ENCODE measurements at places on chromosomes 11 and 22.

GRCh38 chr11:62398011-62398994 lies 20.5 kb upstream of the SCGB1A1 start:
- peaks cover 56% of the 10 kb centered on the region for H3K4me1 ChIP-seq
- no peaks in the 10 kb centered on the region for H3K27me3 ChIP-seq
- H3K27ac ChIP-seq = peak overlapping the region; percentile 36

GRCh38 chr22:20249797-20250354 lies 18.2 kb downstream of the RTN4R start:
- no peak for DNase-seq
- H3K27me3 ChIP-seq = no peaks in the 10 kb centered on the region
- no peaks in the 10 kb centered on the region for H3K36me3 ChIP-seq
- peaks cover 17% of the 10 kb centered on the region for H3K4me1 ChIP-seq
- H3K27ac ChIP-seq = no peak overlapping the region

DNA sequence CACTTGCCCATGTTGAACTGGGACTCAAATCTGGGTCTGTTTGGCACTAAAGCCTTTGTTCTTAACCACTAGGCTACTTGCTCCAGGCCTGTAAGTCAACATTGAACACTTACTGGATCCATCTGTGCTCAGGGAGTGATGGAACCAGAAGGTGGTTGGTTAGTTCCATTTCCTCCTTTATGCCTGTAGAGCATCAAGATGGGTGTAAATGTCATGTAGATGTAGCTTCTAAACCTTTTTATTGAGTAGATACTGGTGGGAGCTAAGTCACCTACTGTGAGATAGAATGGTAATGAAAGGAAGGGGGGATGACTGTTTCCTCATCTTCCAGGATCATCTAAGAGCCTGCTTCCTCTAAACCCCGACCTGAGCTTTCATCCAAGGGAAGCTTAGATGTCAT lies 38.6 kb upstream of the ALKBH3 start:
- no peak for DNase-seq
- H3K36me3 ChIP-seq = no peaks in the 10 kb centered on the region
- no peaks in the 10 kb centered on the region for H3K4me1 ChIP-seq
- H3K27ac ChIP-seq = no peak overlapping the region

DNA sequence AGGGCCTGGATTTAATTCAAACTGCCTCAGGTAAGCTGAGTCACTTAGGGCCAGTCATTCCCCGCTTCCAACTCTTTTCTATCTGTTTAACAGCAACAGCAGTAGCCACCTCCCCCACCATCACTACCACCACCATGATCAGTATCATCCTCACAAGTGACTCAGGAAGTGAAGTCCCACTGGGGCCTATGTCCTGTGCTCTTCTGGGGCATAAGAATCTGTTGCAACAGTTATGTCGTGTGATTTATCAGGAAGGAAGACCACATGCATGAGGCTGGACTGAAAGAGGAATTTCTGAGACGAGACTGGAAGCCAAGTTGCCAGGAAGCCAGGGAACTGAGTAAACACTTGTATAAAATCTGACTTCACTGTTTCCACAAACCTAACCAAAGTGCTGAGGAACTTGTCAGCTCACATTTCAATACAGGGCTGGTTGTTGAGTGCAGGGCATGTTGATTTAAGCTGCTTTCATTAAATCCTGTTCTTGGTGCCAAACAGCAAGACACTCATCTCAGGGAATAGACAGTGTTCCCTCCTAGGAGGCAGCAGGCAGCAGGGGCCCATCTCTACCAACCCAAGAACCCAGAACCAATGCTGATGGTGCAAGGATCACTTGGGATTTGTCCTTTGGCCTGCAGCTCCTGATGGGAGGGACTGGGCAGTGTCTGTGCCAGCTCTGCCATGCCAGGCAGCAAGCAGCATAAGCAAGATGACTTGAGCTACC lies 226.7 kb upstream of the NARS2 start:
- no peaks in the 10 kb centered on the region for H3K4me1 ChIP-seq
- no peaks in the 10 kb centered on the region for H3K27me3 ChIP-seq
- no peak overlapping the region for H3K4me3 ChIP-seq
- H3K36me3 ChIP-seq = no peaks in the 10 kb centered on the region

Measured in thymus (tissue), 14 donors.